Stimulated activated CD8-positive, alpha-beta memory T cell treated with anti-CD3 and anti-CD28 coated beads, Interleukin-15, amount 100 ng/mL, for 48 hours (primary cell): ENCODE measurements at places on chromosomes 7 and 10.

DNA sequence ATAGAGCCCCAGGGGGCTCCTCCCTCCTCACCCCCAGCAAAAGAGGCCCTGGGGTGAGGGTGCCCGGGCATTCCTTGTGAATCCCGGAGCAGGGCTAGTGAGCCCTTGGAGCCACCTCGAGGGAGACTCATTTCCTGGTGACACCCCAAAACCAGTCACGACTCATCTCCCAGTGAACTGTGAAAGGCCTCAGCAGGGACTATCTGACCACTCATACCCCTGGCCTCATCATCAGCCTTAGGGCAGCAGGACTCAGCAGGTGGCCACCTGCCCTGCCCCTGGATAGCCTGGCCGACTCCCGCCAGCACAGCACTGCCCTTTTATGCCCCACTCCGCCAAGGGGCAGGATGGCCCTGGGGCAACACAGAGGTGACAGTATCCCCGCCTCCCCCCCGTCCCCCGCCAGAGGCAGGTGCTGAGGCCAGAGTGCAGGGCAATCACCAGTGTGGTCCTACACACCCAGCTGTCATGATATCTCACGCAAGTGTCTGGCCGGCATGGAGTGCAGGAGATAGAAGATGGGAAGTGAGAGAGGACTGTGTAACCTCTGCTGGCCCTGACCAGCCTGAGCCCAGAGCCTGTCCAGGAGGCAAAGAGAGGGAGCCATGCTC lies 3.2 kb downstream of the SNCG start:
- no peak for DNase-seq

DNA sequence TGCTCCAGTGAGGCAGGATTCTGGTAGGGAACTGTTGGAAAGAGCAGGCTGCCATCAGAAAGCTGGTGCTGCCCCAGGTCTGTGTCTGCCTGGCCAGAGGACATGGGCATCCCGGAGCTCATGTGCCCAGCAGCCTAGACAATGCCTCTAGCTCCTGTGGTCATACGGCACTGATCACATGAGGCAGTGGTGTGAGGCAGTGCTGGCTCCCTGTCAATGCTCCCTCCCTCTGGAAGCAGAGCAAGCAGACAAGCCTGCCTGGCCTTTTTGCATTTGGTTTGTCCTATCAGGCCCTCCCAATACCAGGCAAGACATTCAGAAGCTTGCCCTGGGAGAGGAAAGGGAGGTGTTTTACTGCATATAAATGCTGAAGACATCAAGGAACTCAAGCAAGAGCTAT lies 19.5 kb upstream of the MMP21 start:
- no peak for DNase-seq

DNA sequence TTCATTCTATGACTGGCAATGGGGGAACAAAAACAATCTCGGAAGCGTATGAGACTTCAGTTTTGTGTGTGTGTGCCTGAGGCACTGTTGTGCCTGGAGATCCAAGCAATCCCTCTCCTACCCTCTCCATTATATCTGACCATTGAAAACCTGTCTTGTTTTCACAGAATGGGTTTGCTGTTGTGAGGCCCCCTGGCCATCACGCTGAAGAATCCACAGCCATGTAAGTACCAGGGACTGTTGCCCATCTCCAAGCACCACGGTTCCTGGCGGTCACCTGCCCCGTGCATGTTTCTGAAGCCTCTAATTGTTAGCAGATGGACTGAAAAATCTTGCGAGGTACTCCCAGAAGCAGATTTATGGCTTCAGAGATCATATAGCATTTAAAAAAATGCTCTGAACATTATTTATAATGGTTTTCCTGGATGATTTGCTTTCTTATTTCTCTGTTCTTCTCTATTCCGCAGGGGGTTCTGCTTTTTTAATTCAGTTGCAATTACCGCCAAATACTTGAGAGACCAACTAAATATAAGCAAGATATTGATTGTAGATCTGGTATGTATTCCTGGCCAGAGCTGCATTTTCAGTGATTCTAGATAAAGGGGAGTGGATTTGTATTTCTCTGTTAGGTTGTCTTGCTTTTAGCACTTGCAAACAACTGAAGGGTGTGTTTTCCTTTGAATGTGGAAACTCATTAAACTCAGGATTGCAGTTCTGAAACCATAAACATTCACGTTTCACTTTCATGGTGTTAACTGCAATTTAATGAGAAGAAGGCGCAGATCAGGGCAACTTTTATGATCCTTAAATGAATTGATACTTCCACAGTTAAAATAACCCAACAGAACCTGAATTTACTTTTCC lies 288.2 kb downstream of the TWIST1 start:
- DNase-seq: no peak

DNA sequence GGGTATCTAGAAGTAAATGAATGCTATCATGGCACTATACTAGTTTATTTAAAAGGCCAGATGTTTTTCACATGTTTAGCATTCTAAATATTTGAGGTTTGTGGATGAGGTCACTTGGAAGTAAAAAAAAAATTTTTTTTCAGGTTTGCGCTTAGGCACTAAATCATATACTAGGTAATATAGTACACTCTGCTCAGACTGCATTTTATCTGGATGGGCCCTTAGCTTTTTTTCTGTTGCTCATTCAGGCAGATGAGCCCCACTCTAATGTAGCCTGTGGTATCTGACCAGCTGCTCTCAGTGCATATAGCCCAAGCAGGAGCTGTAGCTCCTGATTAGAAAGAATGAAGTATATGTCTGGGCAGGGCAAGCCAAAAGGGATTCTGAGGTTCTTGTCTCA lies 210.1 kb downstream of the AUTS2 start:
- DNase-seq: no peak
